ENCODE measurements at places on chromosomes 1 and 21.

- DNase-seq = no peak
These were observed 101.0 kb downstream of the OSBPL9 start for GRCh38 chr1:51717842-51718241.

- DNase-seq = no peak
These were observed 96.0 kb upstream of the USP24 start for GRCh38 chr1:55311057-55311641.

GRCh38 chr1:70754701-70755100 lies 292.9 kb downstream of the PTGER3 start:
- no peak for DNase-seq

GRCh38 chr1:200245473-200245872 lies 164.4 kb downstream of the ZNF281 start:
- no peak for DNase-seq

GRCh38 chr1:203324105-203325025 lies 19.0 kb downstream of the BTG2 start:
- DNase-seq = peak; percentile 76

- DNase-seq = no peak
These were observed 477.1 kb downstream of the LMO4 start for GRCh38 chr1:87805666-87806378.

GRCh38 chr1:12615865-12616708 lies 1.9 kb downstream of the DHRS3 start:
- peak; percentile 88 for DNase-seq

DNA sequence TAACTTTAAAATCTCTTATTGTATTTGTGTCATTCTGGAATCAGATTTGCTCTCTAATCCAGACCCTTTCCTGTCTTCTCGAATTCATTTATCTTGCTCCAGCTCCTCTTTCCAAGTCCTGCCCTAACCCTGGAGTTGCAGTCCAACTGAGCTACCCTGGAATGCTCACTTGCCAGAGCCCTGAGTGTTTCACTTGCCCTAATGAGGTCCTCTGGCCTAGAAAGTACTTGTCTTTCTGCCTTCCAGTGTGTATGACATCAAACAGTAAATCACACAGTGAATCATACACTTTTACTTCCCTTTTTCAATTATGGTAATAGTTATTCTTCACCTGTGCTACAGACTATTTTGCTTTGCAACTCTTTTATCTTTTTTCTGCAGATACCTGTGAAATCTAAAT lies 96.9 kb downstream of the NEK7 start:
- peak; percentile 62 for DNase-seq

DNA sequence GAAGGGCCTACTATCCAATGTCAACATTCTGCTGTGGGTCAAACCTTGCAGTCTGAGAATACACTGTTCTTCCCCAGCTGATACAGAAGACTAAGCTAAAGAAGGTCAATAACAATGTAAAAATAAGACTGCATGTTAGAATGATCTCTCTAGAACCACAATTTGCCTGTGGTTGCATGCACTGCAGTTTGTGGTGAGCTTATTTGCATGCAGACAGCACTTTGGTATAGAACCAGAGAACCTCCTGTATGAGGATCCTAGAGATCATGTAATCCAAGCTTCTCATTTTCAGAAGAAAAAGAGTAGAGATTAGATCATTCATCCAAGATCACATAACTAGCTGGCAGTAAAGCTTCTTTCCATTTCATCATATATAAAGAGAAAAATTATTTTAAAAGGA lies 15.8 kb downstream of the SYNJ1 start:
- no peak for DNase-seq

GRCh38 chr1:54028306-54029251 lies 10.6 kb upstream of the LDLRAD1 start:
- no peak for DNase-seq

GRCh38 chr1:100151679-100152078 lies 18.7 kb downstream of the TRMT13 start:
- no peak for DNase-seq

DNA sequence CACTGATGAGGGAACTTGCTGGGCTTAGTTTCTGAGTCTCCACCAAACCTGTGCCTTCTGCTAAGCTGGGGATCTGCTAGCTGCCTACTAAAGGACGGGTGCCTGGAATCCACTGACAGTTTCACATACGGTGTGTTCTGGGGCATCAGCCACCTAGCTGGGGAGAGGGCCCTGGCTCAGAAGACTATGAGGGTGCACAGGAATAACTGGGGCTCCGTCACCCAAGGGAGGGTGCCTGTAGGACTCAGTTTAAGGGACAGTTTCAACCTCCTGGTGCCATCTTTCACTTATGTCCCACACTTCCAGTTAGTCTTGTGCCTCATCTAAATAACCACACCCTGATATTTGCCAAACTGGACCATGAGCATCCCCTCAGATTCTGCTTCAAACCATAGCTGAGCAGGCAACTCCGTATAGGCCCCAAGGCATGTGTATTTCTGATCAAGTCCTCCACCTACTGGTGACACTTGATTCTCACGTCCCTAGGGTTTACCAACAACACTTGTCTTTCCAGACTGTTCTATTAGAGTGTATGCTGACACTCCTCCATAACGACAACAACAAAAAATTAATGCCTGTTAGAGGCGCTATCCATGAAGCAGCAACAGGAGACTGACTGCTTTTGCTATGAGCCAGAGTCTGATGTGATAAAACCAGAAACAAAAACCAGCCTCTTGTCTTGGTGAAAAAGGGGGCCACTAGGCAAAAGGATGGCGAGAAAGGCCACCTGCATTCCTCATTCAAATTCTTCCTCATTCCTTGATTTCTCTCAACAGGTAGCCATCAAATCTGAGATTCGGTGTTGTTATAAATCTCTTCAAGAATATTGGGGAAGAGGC lies 55.0 kb upstream of the PAXBP1 start:
- DNase-seq = peak; percentile 50

GRCh38 chr1:183898001-183898396 lies 93.1 kb downstream of the RGL1 start:
- DNase-seq = no peak

GRCh38 chr1:240031414-240031813 lies 60.3 kb upstream of the FMN2 start:
- DNase-seq = no peak
